ENCODE measurements at places on chromosomes 1 and 21.

DNA sequence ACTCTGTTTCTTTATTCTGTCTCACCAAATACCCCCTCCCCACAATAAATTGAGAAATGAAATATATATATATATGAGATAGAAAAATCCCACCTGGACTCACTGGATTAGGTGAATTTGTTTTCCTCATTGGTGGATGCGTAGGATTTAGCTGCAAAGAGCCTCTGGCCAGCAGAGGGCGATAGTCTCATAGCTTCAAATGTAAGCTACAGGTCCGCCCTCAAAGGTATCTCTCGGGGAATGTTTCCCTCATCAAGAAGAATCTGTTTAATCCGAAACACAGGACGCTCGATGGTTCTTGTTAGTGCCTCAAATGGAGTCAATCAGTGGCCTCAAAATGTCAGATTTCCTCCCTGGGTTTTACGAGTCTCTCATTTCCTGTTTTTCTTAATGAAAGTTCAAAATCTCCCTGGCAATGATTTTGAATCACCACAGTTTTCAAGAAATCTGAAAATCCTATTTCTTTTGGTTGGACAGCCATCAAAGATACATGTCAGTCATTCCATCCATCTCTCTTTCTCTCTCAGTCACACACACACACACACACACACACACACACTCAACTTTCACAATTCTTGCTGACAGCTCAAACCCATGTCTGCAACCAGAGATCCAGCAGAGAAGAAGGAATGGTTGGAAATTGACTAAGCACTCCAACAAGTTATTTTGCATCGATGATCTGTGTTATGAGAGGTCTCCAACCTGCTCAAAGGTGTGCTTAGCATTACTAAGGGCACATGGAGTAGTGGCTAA lies 13.9 kb upstream of the CAMK1G start:
- DNase-seq, result peak; percentile 80

- DNase-seq, result no peak
Measured at GRCh38 chr1:204507317-204508105, 8.7 kb upstream of the MDM4 start.

- no peak for DNase-seq
Measured at GRCh38 chr1:84301004-84301784, at the start of gene SAMD13. Gene SAMD13, plus strand, starts transcription at chr1:84301708. Its CDS starts 1,527 bp downstream, at chr1:84303235.

DNA sequence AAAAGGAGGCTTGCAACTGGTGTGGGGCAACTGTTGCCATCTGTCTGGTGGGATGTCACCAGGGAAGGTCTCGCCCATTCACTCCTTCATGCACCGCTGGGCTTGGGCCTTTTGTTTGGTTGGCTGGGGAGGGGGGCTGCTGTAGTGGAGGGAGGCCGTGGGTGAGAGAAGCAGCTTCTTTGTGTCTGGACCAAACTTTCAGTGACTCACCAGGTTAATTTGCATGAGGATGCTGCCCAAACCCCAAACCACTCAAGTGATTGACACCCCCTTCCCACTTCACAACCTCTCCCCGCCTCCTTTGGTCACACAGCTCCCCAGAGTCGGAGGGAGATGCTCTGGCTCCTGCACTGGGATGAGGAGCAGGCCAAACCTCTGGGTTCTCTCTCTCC lies 19.7 kb downstream of the BTG2 start:
- DNase-seq, result no peak

DNA sequence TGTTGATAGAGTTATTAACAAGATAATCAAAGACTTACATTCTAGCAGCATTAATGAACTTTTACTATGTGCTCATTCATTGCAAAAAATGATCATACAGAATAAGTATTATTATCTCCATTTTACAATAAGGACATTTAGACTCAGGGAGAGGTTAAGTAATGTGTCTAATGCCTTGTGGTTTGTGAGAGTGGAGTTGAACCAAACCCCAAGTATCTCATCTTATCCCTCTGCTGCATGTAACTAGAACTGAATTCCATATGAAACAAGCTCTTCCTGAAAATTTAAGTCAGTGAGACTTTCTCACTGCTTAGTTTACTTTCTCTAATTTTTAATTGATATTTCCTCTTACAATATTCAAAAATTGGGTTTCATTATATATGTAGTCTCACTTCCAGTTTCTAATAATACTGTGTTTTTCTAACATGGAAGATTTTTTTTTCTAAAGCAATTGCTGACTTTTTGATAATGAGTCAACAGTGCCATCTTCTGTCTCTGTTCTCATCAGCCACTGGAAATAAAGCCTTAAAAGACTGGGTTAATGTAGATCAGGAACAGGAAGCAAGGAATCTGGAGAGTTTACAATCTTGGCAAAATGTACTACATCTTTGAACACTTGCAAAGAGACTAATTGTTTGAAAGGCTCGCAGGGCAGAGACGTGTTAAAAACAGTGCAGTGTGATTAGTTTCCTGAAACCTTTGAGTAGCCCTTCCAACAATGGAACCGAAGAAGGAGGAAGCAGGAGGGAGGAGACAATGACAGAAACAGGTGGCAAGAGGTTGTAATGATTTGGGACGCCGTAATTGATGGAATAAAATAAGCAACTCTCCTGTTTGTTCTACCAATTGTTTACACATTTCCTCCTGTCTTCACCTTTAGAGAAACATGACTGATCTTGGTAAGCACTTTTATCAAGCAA lies 567.6 kb downstream of the MRPL39 start:
- no peak for DNase-seq

- no peak for DNase-seq
Measured at GRCh38 chr1:238898856-238899255, 487.5 kb upstream of the CHRM3 start.

GRCh38 chr1:228393811-228394570 lies 12.6 kb downstream of the TRIM11 start:
- DNase-seq, result no peak

GRCh38 chr1:111565079-111565478 lies 54.5 kb upstream of the RAP1A start:
- DNase-seq, result no peak

Measured in right lobe of liver (tissue), 6 donors.